ENCODE measurements at places on chromosomes 2 and 18. TPM values are rescaled to one million over a fixed set of nuclear protein-coding genes. Genes with fewer than 3 reads are reported as not detected.

The ITGB6 gene
- 0.20 TPM for total RNA-seq

DNA sequence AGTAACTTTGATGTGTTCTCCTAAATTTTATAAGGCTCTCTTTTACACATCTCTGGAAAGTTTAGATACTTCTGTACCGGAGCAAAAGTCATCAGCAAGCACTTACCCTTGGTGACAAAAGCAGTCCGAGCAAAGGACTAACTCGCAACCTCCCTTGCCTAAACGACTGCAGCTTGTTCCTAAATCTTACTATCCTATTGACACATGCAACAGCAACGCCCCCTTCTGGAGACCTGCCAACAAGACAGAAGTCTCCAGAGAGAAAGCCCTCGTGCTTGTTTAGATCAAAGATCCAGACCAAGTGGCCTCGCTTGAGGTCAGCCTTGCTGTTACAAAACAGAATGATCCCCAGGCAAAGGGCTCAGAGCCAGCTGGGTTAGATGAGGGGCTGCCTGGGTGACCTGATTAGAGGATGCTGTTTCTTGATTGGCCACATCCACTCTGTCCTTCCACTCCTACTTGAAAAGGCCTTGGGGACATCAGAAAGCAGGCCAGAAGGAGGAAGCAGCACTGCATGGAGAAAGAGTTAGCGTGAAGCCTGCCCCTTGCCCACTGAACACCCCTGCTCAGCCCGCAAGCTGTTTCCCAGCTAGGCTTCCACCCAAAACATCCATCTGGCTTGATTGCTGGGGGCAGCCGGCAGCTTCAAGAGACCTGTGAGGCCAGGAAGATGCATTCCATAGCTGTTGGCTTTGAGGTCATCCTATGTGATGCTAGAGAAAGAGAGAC is 94.3 kb downstream of the HNRNPLL start:
- no peak overlapping the region for H3K27ac ChIP-seq
- no peaks in the 10 kb centered on the region for H3K36me3 ChIP-seq
- DNase-seq = peak; percentile 96
- H3K4me3 ChIP-seq = no peak overlapping the region
- H3K27me3 ChIP-seq = no peaks in the 10 kb centered on the region

GRCh38 chr2:38446906-38447561 is 70.0 kb upstream of the ATL2 start:
- no peaks in the 10 kb centered on the region for H3K27me3 ChIP-seq
- no peak for DNase-seq
- H3K36me3 ChIP-seq = no peaks in the 10 kb centered on the region
- no peak overlapping the region for H3K27ac ChIP-seq
- H3K4me1 ChIP-seq = no peaks in the 10 kb centered on the region

The SP5 gene
- total RNA-seq = not detected

DNA sequence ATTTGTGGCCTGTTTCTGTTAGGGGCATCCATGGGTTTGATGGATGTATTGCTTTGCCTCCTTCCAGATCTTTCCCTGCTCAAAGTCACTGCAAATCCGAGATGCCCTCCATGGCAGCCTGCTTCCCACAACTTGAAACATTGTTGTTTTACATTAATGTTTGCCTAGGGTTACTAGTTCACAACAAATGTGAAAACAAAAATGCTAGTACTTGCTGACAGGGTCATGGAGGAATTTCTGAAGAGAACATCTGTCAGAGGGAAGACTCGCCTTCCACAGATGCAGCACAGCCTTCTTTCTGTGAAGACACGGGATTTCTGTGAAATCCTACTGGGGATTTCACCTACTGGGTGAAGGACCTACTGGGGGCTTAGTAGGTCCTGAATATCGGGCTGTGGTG is 260.0 kb upstream of the FN1 start:
- H3K4me1 ChIP-seq = peaks cover 5% of the 10 kb centered on the region
- no peaks in the 10 kb centered on the region for H3K27me3 ChIP-seq
- H3K4me3 ChIP-seq = no peak overlapping the region

GRCh38 chr2:4358837-4359236 is 655.5 kb downstream of the DCDC2C start:
- no peaks in the 10 kb centered on the region for H3K27me3 ChIP-seq
- no peak for DNase-seq
- no peak overlapping the region for H3K4me3 ChIP-seq
- no peaks in the 10 kb centered on the region for H3K4me1 ChIP-seq
- H3K36me3 ChIP-seq = no peaks in the 10 kb centered on the region

- peak; percentile 80 for DNase-seq
- no peak overlapping the region for H3K27ac ChIP-seq
- no peaks in the 10 kb centered on the region for H3K27me3 ChIP-seq
- no peaks in the 10 kb centered on the region for H3K36me3 ChIP-seq
These were observed 22.2 kb downstream of the FAP start for GRCh38 chr2:162221064-162221463.

The RAB6C gene
- not detected for total RNA-seq

GRCh38 chr18:31581498-31582197 is 10.0 kb upstream of the TTR start:
- no peaks in the 10 kb centered on the region for H3K4me1 ChIP-seq
- DNase-seq = no peak
- no peak overlapping the region for H3K27ac ChIP-seq
- H3K36me3 ChIP-seq = no peaks in the 10 kb centered on the region
